NCI-H2107 (cell line): ENCODE measurements at places on chromosomes 4 and X.

DNA sequence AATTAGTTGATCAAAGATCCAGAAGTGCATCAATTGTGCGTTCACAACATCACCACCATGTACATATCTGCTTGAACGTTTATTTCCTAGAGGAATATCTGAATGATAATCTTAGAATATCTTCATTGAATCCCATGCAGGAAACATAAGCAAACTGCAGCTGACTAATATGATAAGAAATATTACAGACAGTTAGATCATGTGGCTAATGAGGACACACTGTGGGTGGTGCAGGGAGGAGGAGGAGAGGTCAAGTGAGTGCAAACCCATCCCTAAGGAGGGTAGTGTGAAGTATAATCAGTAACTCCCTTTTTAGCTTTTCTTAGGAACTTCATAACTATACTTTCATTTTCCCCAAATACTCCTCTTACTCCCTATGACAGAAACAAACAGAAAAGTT lies 58.3 kb upstream of the HPGD start:
- no peak for DNase-seq

DNA sequence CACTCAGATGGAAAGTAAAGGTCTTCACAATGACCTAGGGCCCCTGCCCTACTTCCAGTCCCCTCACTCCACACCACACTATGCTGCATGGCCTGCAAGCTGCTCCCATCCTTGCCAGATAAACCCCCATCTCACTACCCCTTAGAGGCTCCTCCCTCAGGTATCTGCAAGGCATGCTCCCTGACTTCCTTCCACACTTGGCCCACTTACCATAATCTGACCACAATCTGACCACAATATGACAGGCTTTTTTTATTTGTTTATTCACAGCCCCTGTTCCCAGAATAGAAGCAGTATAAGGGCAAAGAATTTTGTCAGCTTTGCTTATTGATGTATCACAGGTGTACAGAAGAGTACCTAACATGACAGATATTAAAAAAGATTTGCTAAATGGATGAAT lies 124.7 kb downstream of the CAMK2D start:
- DNase-seq, result no peak

DNA sequence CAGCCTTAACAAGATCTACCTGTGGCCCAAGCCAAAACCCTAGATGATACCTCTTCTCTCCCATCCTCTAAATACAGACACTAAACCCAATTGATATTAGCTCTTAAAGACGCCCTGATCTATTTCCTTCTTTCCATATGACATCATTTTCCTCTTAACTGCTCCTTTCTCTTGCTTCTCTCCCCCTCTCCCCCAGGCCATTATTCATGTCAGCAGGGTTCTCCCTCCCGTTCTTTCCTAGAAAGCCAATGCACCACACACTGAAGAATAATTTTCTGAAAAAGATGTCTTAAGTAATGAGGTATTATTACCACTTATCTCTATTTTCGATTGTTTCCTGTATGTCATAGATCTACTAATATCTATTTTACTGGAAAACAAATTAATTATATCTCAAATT lies 9.7 kb upstream of the ING2 start:
- no peak for DNase-seq

DNA sequence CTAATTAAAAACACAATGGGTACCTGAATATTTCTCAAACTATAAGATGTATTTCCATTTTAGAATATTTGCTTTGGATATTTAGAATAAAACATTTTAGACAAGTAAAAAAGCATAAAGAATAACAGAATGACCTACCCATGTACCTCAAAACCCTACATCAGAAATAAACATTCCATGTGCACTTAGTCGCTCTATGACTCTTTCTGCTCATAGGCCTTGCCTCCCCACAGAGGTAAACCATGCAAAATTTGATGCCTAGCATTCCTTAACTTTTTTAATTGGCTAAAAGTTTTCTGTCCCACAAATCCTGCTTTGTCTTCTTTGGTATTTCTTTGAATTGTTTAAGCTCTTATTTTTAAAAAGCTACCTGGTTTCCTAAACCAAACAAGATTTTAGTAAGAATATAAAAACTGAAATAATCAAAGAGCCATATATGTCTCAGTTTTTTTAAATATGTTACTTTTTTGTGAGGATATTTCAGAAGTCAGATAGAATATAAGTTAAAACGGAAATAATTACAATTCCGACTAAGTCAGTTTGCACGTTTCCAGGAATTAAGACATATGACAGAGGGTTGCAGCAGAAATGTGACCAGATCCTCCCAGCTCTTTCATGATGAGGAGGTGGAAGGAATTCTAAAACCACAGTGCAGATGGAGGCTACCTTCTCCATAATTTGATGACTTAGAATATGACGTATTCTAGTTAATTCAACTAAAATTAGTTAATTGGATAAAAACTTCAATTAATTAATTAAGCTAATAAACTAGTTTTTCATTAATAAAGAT lies 102.5 kb downstream of the FIP1L1 start:
- no peak for DNase-seq

- DNase-seq, result no peak
Measured at GRCh38 chr4:109424093-109424841, 9.3 kb upstream of the SEC24B start.

- DNase-seq, result no peak
Measured at GRCh38 chr4:108030332-108030731, 40.6 kb downstream of the HADH start.
